ENCODE measurements at places on chromosomes 13 and 19.
A peak's percentile ranks its signal among the peaks of the same experiment; 100 is the strongest.

DNA sequence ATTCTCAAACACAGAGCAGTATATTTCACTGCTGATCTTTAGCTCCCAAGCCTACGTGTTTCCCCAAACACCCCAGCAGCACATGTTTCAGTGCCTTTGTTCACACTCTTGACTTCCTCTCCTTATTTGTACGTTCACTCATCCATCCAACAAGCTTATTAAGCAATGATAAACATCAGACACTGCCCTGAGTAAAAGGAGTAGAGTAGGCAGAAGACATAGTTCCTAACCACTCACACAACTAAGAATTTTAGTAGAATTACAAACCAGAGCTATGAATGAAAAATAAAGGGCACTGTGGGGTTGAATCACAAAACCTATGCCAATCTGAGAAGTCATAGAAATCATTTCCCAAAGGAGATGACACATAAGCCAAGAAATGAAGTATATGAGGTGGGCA lies 213.5 kb downstream of the DIAPH3 start:
- DNase-seq, result no peak

- DNase-seq, result peak; percentile 55
Measured at GRCh38 chr13:81171065-81171647, 830.2 kb upstream of the SPRY2 start.

DNA sequence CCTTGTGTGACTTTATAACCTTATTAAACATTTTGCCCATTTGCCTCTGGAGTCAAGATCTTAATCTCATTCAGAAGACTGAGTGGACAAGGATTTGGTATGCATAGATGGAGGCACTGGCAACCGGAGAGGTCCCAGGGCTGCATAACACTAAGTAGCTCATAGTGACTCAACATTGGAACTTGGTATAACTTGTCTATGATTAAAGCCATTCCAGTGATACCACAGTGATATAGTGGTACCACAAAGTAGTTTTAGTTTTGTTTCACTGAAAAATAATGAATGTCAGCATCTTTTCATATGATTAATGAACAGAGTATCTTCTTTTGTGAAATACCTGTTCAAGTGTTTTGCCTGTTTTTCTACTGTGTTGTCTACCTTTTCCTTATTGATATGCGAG lies 26.4 kb downstream of the CDK8 start:
- DNase-seq, result no peak

DNA sequence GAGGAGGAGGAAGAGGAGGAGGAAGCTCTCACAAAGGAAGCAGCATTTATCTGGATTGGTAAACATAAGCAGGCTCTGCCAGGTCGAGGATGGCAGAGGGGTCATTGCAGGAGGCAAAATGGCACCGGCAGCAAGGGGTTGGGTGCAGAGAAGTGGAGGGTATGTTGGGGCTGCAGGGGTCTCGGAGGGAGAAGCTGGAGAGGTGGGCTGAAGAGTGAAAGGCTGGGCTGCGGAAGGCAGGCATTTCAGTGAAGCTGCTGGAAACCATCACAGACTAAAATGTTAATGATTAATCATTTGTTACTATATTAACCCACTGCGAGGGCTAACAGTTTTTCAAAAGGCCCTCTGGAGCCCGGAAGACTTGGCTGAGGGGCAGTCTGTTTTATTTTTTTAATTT lies 24.6 kb downstream of the TPT1 start:
- no peak for DNase-seq

DNA sequence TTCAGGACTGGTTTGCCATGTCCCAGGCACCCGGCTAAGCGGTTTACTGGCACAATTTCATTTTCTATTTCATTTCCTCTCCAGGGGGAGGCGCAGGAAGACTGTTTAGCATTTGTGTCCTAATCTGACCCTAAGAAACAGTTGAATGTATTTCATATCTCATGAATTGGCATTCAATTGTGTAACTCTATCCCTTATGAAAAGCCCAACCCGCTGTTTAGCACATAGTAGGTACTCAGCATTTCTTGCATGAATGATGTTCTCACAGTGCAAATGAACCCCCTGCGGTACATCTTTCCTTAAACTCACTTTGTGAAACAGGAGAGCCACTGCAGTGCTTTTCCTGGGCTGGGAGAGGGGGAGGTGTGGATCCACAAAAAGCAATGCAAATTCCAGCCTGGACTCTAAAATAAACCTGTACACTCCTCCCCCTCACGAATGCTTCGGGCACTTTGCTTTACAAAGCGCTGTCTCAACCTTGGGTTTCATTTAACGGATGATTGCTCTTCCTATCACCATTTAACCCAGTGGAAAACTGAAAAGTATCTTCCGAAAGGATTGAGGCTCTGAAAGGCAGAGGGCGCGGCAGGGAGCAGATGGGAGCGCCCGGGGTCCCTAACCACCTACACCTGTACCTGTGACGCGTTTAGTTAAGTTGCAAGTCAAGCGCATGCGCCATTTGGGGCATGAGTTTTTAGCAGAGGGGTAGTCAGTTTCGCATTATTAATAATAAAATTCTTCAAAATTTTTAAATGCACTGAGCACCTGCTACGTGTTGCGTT lies 1.2 kb upstream of the EEF2 start:
- DNase-seq, result peak; percentile 83

DNA sequence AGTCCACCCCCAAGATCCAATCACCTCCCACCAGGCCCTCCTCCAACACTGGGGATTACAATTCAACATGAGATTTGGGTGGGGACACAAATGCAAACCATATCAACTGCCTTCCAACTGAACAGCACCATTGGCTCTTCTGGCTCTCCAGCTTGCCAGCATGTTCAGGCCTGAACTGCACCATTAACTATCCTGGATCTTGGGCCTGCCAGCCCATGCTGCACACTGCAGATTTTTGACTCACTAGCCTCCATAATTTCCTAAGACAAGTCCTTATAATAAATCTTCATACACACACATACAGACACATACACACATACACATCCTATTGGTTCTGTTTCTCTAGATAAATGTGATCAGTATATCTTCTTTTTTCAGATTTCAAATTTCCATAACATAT lies 737.1 kb upstream of the SPRY2 start:
- no peak for DNase-seq

DNA sequence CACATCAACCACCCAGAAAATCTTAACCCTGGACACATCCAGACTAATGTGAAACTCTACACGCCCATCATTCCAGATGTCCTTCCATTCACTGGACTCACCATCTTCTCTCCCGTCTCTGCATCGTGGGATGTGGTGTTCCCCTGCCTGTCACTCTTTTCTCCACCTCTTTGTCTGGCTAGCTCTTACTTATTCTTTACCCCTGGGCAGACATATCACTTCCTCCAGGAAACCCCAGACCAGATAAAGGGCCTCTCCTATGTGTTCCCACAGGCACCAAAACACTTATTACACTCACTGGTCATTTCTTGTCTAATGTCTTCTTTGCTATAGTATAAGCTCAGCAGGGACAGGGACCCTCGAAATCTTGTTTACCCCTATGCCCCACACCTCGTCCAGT lies 109.3 kb upstream of the IPO5 start:
- no peak for DNase-seq

GRCh38 chr19:33343301-33343700 lies 30.2 kb upstream of the CEBPG start:
- no peak for DNase-seq

DNA sequence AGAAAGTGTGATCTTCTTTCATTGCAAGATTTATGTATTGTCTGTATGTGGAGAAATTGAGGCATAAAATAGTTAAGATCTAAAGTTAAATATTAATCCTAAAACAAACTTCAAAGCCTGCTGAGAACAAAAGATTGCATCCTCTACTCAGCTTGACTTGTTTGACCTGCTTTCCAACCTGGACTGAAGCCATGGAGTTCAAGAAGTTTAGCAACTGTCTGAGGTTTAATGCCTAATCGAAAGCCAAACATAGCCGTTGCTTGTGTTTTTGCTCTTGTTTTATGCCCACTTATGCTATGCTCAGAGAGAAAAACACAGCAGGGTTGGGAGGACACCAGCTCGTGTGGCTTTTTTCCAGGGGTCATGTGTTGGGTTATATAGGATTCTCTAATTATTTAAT lies 135.6 kb downstream of the NUFIP1 start:
- DNase-seq, result no peak

GRCh38 chr19:38786572-38787265 lies 2.3 kb upstream of the LGALS7B start:
- DNase-seq, result no peak

DNA sequence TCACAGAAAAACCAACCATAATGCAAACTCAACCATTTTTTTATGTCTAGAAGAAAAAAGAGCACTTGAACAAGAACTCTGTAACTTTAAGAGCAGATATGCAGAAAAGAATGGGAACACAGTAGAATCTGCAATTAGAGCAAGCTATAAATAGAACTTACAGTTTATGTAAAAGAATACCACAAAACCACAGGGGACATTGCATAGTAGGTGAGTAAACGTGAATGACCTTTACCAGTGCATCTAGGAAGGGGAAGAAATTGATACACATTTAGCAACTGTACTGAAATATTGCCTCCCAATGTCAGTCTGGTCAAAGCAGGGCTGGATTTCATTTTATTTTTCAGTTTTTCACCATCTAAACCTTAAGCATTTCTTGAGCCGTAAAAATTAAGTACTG lies 242.2 kb upstream of the EDNRB start:
- no peak for DNase-seq

- no peak for DNase-seq
Measured at GRCh38 chr13:113514847-113515246, 24.3 kb upstream of the DCUN1D2 start.

GRCh38 chr19:33440241-33440640 lies 66.7 kb downstream of the CEBPG start:
- DNase-seq, result no peak

GRCh38 chr19:6828306-6828697 lies 55.8 kb downstream of the VAV1 start:
- no peak for DNase-seq

- DNase-seq, result no peak
Measured at GRCh38 chr19:48632692-48633147, 4.5 kb downstream of the DBP start.

GRCh38 chr19:590396-590745 lies 690 bp downstream of the HCN2 start:
- no peak for DNase-seq

- DNase-seq, result peak; percentile 54
Measured at GRCh38 chr19:9885077-9885552, 50.0 kb downstream of the PIN1 start.

- DNase-seq, result peak; percentile 62
Measured at GRCh38 chr13:37869506-37869755, 141 bp downstream of the TRPC4 start.

DNA sequence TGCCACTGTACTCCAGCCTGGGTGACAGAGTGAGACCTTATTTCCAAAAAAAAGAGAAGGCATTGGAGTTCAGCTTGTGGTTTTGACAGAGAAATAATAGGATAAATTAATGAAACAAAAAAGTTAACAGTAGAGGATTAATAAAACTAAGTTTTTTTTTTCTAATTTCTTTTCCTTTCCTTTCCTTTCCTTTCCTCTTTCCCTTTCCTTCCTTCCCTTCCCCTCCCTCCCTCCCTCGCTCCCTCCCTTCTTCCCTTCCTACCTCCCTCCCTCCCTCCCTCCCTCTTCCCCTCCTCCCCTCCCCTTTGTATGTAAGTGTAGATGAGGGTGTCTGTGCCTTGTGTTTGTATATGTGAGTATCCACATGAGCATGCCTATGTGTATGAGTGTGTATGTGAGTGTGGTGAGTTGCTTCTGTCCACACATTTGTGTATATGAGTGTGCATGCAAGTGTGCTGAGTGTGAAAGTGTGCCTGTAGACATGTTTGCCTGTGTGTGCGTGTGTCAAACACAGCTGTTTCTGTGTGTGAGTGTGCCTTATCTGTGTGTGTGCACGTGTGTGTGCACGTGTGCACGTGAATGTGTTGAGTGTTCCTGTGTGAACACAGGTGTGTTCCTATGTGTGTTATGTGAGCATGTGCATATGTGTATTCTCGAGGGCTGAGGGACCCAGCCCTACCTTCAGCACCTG lies 12.5 kb upstream of the MZF1 start:
- no peak for DNase-seq

GRCh38 chr13:99269627-99270241 lies 11.6 kb upstream of the GPR18 start:
- peak; percentile 76 for DNase-seq

DNA sequence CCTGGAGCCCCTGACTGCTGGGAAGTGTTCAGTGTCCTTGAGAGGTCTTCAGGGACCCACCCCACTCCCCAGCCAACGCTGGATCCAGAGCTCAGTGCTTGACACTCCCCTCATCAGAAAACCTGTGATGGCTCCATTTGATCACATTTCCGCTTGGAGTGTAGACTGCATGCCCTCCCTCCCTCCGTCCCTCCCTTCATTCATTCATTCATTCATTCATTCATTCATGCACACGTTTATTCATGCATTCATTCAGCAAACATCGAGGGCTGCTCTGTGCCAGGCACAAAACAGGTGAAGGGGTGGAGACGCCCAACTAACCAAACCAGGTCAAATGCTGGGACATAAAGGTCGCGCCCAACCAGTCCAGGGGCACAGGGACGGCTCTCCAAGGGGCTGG lies 13.7 kb downstream of the PGLS start:
- no peak for DNase-seq

DNA sequence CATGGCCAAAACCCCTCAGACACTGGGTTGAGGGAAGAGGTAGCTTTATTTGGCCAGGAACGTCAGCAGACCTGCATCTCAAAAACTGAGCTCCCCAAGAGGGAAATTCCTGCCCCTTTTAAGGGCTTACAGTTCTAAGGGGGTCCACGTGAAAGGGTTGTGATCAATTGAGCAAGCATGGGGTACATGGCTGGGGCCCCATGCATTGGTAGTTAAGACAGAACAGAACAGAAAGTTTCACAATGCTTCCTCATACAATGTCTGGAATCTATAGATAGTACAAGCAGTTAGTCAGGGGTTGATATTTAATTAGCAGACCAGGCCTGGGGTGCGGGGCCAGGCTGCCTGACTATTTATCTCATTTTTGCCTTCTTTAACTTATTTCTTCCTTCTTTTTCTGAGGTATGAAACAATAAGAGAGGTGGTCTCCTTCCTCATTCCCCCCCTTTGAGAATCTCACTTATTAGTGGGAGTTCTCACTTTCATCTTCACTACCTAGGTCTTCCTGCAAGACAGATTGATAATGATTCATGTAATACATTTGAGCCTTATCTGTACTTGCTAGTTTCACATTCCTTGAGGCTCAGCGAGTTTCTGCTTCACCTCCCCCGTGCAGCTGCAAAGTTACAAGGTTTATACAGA lies 84.8 kb downstream of the SLC25A15 start:
- no peak for DNase-seq

GRCh38 chr13:94664889-94665288 lies 47.5 kb downstream of the SOX21 start:
- DNase-seq, result no peak

GRCh38 chr13:100108913-100109507 lies 20.1 kb downstream of the PCCA start:
- no peak for DNase-seq

GRCh38 chr13:110450016-110450900 lies 111.3 kb downstream of the RAB20 start:
- no peak for DNase-seq

GRCh38 chr13:42492372-42492920 lies 81.5 kb upstream of the TNFSF11 start:
- no peak for DNase-seq

DNA sequence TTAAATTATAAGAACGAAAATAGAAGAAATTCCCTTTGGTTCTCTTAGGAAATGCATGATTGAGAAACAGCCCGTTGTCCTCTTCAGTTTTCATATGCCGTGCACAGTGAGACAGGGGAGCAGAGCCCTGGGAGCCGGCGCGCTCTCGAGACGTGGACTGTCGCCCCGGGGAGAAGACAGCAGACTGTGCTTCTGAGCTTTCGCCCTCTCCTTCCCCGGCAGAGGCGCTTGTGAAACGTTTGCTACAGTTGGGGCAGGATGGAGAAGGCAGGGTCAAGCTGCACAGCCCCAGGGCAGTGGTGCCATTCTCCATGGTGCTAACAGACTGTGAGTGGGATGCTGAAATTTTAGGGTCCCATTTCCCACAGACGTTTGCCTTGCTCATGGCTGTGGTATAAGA lies 192.2 kb upstream of the KL start:
- peak; percentile 8 for DNase-seq
